ENCODE measurements at places on chromosomes 13 and 19. TPM values are rescaled to one million over a fixed set of nuclear protein-coding genes. Genes with fewer than 3 reads are reported as not detected.

- no peak for DNase-seq
These were observed 719.1 kb downstream of the UQCRFS1 start for GRCh38 chr19:28493884-28494283.

Gene DNAAF3
- not detected for total RNA-seq

- DNase-seq = no peak
These were observed 228.5 kb downstream of the TM9SF2 start for GRCh38 chr13:99729745-99730144.

Gene SYCN
- total RNA-seq = not detected

- no peak for DNase-seq
These were observed 404.9 kb downstream of the FGF14 start for GRCh38 chr13:101996954-101997353.

DNA sequence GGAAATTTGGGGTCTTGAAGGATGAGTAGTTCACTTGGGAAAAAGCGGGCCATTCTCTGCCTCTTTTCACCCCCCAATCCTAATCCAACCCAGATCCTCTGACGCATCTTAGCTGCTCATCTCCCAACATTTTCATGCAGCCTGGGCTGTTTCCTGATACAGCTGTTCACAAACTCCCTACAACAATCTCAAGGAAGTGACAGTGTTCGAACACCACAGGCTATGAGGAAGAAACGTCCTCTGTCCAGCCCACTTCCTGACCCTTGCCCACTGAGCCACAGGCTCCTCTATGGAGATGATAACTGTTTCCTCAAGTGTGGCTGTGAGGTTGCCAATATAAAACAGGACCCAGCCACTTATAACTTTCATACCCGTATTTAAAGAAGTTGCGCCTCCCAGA lies 16.2 kb downstream of the LMTK3 start:
- DNase-seq = no peak

GRCh38 chr13:80030491-80030890 lies 310.4 kb downstream of the SPRY2 start:
- DNase-seq = no peak

Gene IZUMO1
- not detected for total RNA-seq

Gene ADAMTS10
- total RNA-seq = 0.33 TPM

DNA sequence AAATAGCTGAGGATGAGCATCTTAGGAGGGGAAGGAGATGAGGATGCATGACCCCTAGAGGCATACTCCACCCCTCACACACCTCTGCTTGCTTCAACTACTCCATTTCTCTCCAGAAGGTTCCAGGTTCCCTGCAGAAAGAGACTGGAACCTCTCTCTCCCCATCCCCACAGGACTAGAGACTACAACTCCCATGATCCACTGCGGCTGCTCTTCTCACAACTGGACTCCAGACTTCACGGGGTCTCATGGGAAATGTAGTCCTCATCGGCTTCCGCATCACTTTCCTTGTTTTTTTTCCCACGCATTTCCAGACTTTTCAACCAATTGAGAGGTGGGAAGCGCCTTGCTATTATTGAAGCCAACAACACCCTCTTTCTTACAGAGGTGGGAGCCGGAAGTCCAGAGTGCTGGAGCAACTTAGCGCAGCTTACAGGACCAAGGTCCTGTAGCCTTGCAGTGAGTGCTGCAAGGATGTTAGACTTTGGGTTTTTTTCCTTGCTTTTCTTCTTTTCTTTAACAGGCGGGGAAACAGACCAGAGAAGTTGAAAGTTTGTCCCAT lies 13.9 kb upstream of the CACNG6 start:
- peak; percentile 27 for DNase-seq

DNA sequence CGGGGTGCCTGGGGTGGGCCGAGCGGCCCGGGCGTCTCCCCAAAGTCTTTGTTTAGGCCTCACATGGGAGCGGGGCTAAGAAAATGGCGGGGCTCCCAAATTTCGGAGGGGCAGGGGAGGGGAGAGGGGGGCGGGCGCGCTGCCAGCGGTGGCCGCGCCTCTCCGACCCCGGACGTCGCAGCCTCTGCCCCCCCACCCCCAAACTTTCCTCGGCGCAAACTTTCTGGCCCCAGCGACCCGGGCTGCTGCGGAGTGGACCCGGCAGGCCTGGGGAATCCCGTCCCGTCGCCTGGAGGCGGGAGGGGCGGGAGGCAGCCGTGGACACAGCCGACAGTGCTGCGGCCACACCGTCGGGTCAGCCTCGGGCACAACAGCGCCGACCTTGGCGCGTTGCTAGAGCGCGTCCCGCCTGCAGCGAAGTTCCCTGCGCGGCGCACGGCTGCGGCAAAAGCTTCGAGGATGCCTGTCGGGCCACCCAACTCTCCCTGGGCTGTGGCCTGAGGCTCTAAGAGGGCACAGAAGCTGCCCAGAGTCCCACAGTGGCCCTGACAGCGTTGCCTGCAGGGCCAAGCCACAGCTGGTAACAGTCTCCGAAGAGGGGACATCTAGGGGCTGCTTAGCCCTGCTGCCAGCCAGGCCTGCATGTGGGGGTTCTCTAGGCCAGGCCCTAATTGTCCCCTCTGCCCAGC lies 1.3 kb downstream of the NFIX start:
- DNase-seq = no peak

DNA sequence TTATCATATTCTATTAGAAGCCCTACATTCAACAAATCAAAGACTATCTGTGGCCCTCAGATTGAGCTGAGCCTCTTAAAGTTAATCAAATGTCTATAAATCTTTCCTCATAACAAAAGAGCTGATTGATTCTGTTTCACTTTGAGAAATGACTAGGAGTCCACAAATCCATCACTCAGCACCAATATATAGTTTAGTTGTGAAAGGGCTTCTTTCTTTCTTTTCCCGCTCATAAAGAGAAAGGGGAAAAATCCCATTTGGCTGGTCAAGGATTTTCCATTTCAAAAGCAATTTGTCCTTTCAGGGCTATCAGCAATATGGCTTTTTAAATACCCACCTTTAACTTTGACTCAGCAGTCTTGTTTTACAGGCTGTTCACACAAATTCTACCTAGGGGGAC lies 408.5 kb upstream of the PCDH20 start:
- no peak for DNase-seq

DNA sequence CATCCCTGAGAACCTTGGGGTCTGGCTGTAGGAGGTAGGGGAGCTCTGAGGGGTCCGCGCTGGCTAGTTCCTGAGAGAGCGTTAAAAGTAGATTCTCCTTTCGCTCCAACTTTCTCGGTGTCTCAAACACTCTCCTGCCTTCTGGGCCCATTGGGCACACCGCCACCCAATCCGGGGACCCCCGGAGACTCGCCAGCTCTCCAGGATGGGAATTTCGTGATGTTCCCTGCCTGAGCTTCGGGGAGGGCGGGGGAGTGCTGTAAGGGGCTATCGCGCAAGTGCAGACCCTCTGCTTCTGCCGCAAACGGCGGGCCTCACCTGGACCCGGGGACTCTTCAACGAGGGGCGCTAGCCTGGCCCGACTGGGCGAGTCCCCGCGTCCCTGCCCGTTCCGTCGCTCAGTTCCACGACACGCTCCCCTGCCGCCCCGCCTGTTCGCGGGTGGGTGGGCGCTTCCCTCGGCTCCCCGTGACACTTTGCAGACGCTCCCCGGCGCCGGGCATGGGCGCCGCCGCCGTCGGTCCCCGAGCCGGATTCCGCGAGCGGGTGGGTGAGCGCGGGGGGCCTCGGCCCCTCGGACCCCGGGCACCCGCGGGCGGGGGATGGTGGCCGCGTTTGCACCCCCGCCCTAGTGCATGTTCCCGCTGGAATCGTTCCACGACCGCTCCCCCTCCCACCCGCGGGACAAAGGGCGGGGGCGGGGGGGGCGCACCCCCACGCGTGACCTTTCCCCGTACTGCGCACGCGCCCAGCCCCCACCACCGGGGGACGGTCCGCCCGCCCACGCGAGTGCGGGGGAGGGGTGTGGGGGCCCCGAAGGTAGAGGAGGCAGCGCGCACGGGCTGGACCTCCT lies at the start of gene CCDC106:
Gene CCDC106 (plus strand): TSS at position 481 of the 853 bp plus-strand sequence. CDS start 835 bp downstream, outside the sequence.
- DNase-seq = peak; percentile 76

Gene RNF17
- not detected for total RNA-seq

Gene CYP2A13
- not detected for total RNA-seq

GRCh38 chr19:49409441-49410029 lies 13.7 kb downstream of the PTH2 start:
- no peak for DNase-seq

GRCh38 chr13:107376341-107377125 lies 808.6 kb upstream of the ARGLU1 start:
- no peak for DNase-seq

Gene PABPC3
- 0.35 TPM for total RNA-seq

Gene RFXANK
- total RNA-seq = 95.4 TPM

Gene MTUS2
- not detected for total RNA-seq

DNA sequence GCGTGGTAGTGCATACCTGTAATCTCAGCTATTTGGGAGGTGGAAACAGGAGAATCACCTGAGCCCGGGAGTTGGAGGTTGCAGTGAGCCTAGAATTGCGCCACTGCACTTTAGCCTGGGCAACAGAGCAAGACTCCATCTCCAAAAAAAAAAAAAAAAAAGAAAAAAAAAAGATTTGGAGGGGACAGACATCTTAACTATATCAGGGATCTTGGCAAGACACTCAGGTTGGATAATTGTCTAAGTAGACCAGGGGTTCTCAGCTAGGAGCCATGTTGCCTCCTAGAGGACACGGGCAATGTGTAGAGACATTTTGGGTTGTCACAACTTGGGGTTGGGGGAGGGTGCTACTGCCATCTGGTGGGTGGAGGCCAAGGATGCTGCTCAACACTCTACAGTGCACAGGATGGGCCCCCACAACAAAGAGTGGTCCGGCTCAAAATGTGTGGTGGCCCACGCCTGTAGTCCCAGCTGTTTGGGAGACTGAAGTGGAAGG lies 1.9 kb upstream of the ZNF580 start:
- DNase-seq = no peak
